ENCODE measurements at places on chromosomes 4 and X.

- peak; percentile 36 for DNase-seq
Measured at GRCh38 chr4:100736641-100737451, 219.0 kb upstream of the EMCN start.

GRCh38 chr4:52711272-52711671, 40.0 kb downstream of the ERVMER34-1 start:
- no peak for DNase-seq

- DNase-seq = no peak
Measured at GRCh38 chr4:31239886-31240285, 519.7 kb downstream of the PCDH7 start.

DNA sequence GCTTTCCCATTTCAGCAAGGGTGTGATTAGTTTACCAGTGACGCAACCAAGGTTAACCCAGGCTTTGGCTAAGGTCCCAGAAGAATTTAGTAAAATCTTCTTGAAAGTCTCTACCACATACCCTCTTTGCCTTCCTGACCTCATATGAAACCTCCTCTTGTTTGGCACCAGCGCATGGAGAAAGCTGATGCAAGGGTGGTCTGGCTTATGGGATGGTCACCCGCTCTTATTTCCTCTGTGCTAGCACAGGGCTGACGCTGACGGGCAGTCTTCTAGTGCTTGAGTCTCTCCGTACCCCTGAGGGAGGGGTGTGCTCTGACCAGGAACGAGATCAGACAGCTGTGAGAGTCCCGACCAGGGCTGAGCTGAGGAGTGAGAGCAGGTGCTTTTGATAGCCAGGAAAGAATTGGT, 137.6 kb downstream of the TENM3 start:
- no peak for DNase-seq

DNA sequence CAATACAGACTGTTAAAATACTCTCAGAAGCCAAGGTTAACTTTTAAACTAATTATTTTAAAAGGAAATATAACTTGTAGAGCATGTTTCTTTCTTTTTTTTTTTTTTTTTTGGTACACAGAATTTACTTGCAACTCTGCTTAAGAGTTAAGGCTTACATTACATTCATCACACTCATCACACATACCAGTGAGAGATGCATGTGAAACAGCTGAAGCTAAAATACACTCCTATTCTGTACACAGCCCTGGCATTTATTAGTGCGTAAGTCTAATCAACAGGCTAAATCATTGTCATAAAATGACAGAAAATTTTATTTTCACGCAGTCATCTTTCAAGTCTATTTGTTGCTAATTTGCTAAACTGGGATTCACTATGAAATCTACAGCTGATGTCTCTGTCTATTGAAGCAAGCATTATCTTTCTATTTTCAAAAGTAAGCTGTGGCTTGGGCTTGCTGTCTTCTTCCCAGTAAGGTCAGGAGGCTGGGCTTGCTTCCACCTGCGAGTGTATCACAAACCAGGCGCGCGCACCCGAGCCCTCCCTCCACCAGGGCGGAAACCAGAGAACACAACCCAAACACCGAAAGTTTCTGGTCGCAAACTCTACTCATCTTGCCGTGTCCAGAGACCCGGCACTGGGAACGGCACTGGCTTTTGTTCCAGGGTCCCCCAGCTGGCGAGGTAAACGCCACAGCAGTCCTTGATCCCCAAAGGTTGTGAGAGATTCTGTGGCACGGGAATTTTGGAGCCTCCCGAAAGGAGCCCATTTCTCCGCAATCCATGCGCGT, 3.9 kb downstream of the MAML3 start:
- DNase-seq = peak; percentile 58

GRCh38 chr4:145055533-145056257, 42.3 kb downstream of the ANAPC10 start:
- DNase-seq = no peak

- no peak for DNase-seq
Measured at GRCh38 chr4:109966891-109967481, 54.3 kb downstream of the EGF start.

DNA sequence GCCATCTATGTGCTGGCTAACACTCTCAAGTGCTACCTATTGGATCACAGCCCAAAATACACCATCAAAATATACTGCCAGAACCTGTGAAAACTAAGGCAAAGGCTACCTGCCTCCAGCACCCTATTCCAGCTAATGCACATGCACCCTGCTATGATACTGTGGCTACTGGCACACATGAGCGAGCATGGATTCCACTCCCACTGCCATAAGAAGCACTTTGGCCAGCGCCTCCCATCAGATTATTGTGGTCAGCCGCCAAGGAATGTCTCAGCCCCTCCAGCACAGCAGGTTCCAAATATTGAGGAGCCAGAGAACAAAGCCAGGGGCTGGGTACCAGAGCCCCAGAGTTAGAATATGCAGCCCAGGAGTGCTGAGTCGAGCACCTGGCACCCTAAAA, 32.5 kb upstream of the TMPRSS11F start:
- DNase-seq = no peak

All from RWPE1 (cell line).